ENCODE measurements at places on chromosomes 4 and X.
A peak's percentile ranks its signal among the peaks of the same experiment; 100 is the strongest.

- no peak for DNase-seq
Measured at GRCh38 chrX:63919081-63919480, 134.1 kb upstream of the ARHGEF9 start.

DNA sequence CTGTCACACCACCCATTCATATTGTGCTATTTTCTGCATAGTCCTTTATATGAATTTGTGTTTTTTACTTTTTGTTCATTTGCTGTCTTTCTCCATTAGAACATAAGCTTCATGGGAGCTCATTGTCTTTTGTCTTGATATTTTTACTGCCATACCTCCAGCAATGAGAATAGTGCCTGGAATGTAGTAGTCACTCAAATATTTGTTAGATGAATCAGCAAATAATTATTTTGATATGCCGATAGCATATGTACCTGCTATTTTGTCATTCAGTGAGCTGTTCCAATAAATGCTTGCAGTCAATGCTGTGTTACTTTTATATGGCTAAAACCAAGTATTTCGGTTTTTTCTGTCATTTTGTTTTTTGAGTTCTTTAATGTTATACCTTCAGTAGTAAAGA, 43.5 kb upstream of the SLC25A31 start:
- DNase-seq, result no peak

GRCh38 chr4:76897536-76898384, at the start of gene SOWAHB:
Gene SOWAHB (minus strand): TSS chr4:76898144. CDS start chr4:76897849, 295 bp downstream.
- DNase-seq, result peak; percentile 30

DNA sequence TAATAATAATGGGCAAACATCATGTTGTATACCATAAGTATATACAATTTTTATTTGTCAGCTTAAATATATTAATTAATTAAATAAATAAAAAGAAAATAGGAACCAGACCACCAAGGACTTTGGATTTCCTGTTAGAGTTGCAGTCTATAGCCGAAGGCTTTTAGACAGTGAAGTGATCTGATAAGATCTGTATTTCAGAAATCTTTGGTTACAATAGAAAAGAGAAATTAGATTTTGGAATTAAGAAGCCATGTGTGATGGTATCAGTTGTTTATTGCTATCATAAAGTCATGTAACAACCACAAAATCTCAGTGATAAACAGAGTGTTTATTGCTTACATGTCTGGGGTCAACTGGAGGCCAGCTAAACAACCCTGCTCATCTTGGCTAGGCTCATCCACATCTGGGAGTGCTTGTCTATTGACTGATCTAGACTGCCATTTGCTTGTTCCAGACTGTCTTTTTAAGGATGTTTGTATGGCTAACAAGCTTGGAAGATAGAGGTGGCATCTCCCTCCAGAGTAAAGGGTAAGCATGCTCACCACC, 142.1 kb upstream of the USP9X start:
- no peak for DNase-seq

DNA sequence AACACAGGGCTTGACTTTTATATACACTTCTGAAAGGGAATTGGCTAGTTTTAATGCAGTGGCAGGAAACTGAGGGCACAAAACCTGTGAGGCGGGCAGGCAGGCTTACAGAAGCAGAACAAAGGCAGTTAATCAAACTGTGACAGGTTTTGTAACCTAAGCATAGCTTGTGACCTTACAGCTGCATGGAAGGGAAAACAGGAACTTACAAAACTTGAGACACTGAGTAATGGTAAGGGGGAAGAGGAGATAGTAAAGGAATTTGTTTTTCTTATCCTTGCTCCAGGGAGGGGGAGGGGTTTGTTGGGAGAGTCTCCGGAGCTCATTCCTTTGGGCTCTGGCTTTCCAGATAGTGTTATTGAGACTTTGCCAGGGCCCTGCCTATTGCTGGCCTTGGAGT, 55.6 kb downstream of the SLITRK4 start:
- DNase-seq, result peak; percentile 69

- DNase-seq, result no peak
Measured at GRCh38 chr4:2007804-2008670, 737 bp downstream of the NELFA start.

GRCh38 chr4:156606554-156607477, 364.8 kb downstream of the PDGFC start:
- DNase-seq, result no peak

- no peak for DNase-seq
Measured at GRCh38 chrX:103730796-103731493, 20.2 kb downstream of the TMEM31 start.
